ENCODE measurements at places on chromosomes 11 and 22.

GRCh38 chr22:23115825-23116494 is 25.8 kb downstream of the RSPH14 start:
- DNase-seq: no peak

DNA sequence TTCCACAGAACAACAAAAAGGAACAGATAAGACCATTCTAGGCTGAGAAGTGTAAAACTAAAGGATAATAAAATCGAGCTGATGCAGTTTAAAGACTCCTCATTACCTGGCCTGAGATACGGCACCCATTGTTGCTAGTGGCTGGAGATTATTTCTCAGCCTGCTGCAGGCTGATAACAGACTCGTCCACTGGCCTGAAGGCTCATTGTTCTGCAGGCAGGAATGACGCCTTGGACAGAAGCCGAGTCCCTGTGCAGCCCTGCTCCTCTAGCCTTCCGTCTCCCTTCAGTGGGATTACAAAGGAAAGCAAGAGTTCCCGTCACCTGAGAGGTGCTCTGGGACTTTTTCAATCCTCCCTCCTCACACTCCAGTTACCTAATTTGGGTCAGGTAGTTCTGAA is 1065.3 kb downstream of the OPCML start:
- DNase-seq: no peak

DNA sequence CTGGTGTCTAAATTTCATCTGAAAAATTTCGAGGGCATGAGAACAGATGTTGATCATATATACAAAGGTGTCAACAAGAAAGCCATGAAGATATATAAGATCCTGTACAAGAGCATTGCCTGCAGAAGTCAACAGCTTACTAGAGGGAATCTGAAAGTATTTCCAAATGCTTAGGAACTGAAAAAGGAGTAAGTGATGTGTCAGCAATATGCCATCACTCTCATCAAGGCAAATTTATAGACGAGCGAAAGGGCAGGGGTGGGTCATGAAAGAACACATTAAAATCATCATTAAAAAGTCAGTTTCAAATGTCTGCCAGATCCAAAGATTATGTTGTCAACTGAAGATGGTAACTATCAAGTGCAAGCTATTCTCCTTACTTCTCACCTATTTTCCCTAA is 1299.0 kb downstream of the LRRC4C start:
- no peak for DNase-seq

- no peak for DNase-seq
Observed at GRCh38 chr22:42280140-42280539, 9.7 kb upstream of the TCF20 start.

- no peak for DNase-seq
Observed at GRCh38 chr11:109192864-109193263, 229.1 kb upstream of the C11orf87 start.

DNA sequence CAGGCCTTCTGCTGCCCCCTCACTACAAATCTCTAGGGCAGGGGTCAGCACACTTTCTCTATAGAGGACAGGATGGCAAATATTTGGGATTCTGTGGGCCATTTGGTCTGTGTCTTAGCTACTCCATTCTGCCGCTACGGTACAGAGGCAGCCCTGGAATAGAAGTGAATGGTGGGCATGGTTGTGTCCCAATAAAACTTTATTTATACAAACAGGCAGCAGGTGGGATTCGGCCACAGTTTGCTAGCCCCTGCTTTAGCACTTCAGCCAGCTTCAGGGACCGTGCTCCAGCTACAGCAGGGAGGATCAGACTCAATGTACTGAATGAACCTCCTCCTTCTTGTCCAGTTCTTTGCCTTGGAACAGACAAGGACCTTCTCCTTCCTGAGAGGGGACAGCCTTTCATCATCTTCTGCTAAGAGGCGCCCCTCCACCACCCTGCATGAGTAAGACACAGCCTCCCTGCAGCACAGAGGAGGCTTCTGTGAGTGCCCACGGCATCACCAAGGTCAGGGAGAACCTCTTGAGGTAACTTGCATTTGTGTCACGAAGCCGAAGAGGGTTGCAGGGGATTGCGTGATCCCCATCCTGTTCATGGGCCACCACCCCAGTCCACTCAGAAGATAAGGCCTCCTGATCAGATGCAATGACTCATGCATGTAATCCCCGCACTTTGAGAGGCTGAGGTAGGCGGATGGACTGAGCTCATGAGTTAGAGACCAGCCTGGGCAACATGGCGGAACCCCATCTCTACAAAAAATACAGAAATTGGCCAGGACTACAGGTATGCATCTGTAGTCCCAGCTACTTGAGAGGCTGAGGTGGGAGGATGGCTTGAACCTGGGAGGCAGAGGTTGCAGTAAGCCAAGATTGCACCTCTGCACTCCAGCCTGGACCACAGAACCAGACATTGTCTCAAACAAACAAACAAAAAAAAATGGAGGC is 4.6 kb downstream of the C11orf24 start:
- no peak for DNase-seq

GRCh38 chr11:9528573-9529333 is 44.7 kb upstream of the WEE1 start:
- no peak for DNase-seq

- no peak for DNase-seq
Observed at GRCh38 chr11:112620621-112621394, 340.4 kb upstream of the NCAM1 start.

- DNase-seq: no peak
Observed at GRCh38 chr22:49701380-49702067, 126.1 kb downstream of the BRD1 start.

GRCh38 chr11:75150879-75151278 is at the start of gene SLCO2B1:
SLCO2B1 (plus strand) TSS chr11:75151107; CDS start chr11:75151382, 275 bp downstream.
- DNase-seq: no peak

- DNase-seq: no peak
Observed at GRCh38 chr11:14288189-14288935, 70.6 kb downstream of the RRAS2 start.

- no peak for DNase-seq
Observed at GRCh38 chr11:95547186-95547585, 242.4 kb downstream of the FAM76B start.

DNA sequence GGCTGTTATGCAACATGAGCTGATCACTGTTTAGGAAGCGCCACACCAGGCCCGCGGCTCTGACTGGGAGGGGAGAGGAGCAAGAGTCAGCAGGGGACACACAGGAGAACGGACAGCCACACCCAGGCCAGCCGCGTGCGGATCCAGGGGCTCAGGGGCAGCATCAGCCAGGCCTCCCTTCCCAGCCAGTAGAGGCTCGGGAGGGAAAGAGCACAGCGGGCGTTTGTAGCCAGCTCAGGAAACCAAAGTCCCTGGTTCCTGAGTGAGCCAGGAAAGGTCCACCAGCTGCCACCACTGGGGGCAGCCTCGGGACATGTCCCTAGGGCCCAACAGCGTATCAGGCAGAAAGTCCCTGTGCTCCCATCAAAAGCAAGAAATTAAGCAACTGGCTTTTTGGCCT is 71.8 kb upstream of the PITPNB start:
- no peak for DNase-seq

DNA sequence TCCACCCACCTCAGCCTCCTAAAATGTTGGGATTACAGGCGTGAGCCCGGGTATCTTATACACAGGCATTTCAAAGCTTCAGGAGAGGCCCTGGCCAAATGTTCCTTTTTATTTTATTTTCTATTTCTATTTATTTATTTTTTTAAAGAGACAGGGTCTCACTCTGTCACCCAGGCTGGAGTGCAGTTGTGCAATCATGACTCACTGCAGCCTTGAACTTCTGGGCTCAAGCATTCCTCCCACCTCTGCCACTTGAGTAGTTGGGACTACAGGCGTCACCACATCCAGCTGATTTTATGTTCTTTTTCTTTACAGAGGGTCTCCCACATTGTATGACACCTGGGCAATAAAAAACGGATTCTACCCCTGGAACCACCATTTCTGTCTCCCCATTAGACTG is 71.2 kb downstream of the FBXO7 start:
- no peak for DNase-seq

GRCh38 chr11:73290536-73290935 is 17.5 kb upstream of the ARHGEF17 start:
- DNase-seq: no peak

DNA sequence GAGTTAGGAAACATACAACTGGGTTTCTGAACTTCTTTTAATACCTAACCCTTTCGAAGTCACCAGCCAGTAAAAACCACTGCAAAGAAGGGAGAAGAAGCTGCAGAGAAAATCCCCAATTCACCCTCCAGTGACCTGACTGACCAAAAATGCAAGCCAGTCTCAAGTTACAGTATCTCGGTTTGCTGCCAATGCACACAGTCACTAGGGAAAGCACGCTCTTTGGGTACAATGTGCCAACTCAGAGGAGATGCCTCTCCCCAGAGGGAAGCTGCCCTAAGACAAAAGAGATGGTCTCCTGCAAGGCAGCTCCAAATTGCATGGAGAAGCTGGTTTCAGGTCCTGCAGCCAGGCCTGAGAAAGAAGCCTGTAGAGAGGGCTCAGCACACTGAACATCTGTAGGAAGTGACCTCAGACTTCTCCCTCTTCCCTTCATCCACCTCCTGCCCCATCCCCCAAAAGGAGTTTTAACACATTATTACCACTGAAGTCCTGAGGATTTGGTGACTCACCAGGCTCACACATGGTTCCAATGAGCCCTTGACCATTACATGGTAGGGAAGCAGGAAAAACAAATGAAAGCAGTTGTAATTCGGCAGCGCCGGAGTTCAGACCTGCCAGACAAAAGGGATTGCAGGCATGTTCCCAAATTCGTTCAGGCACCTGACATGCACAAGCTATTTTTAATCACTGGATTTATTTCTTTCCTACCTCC is 90.1 kb downstream of the ETS1 start:
- no peak for DNase-seq

DNA sequence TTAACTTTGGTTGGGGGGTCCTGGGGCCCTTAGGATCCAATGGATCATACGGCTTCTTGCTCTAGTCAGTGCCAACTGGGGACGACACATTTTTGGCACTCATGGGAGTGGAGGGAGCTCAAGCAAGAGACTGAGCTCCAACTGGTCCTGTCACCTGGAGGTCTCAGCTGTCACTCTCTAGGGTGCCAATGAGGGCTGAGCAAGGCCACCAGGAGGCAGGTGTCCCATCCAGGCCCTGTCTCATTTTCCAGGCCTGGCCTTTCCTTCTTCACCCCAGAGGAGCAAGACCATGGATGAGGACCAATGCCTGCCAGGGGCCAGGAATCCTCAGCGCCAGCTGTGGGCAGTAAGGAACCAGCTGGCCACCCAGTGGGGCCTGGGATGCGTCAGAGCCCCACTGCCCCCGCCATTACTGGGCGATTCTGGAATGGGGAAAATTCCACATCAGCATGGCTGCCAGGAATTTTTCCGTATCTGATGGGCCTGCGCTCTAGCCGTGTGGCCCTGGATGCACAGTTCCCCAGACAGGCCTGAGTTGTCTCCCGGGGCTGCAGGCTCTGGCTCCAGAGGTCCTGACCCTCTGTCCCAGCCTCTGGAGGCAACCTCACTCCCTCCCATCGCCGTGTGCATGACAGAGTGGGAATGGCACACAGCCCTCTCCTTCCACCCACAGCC is 669 bp upstream of the GAL3ST1 start:
- no peak for DNase-seq
